ENCODE measurements at places on chromosomes 12 and 14.
A peak's percentile ranks its signal among the peaks of the same experiment; 100 is the strongest.

GRCh38 chr12:114684870-114685273, 897 bp upstream of the TBX3 start:
- DNase-seq: no peak

DNA sequence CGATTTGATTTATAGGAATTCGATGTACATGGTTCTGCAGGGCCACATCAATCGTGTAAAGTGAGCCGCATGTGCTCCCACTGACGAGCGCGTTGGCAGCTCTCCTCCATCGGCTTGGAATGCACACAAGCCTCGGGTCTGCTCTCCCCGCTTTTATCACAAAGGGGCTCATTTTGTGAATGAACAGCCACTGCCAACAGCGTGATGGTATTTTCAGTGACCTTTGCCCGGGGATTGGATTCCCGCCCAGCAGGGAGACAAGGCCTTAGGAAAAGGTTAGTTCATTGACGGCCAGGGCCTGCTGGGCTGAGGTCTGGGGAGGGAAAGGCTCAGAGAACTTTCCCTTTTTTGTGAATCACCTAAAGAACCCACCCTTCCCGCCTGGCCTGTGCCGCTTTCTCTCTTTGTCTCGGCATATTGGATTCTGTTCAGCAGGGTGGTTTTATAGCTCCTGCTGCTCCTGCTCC, 232.1 kb downstream of the MSRB3 start:
- DNase-seq: no peak

DNA sequence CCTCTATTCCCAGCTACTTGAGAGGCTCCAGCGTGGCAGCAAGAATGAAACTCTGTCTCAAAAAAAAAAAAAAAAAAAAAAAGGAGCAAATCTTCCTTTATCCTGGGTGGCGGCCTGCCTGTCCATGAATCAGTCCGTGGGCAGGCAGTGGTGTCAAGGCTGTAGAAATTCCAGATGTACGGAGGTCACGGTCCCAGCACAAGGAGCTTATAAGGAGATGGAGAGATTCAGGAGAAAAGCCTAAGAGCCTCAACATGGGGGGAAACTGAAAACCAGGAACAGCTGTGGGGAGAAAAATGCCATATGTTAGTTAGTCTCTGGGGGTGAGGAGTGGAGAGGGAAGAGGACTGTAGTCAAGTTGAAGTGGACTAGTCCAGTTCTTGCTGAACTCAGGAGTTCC, 130.5 kb upstream of the CRY1 start:
- no peak for DNase-seq

DNA sequence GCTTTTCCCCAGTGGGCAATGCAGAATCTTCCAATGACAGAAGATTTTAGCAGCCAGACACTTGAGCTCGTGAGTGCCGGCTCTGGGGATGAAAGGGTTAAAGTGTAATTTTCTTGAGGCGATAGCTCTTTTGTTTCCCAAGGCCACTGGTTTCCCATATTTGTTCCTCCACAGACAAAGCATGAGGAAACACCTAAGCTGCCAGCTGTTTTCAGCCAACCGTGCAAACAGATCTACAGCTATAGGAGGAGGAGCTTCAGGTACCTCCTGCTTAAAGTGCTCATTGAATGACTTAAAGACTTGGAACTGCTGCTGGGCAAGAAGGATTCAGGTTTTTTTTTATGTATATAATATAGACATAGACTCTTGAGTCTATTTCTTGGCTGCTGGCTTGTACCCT, 1311.5 kb downstream of the TMEM121 start:
- no peak for DNase-seq

- no peak for DNase-seq
These were observed 183.8 kb downstream of the CCDC59 start for GRCh38 chr12:82174383-82174782.

DNA sequence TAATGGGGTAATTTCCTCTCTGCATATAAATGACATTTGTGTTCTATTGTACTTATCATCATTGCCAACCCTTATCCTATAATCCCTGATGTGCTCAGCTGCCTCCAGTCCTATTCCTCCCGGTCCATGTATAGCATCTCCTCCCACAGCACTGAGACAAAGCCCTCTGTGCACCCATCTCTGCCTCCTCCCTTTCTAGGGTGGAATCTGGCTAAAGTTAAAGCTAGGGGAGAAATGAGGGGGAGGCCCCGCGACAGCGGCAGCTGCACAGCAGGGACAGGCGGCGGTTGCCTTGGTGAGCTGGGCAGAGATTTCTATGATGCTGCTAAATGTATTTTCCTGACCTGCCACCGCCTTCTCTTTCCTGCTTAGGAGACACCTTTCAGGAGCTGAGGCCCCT, 12.8 kb upstream of the ZDHHC22 start:
- no peak for DNase-seq

- DNase-seq: no peak
These were observed 191.4 kb downstream of the KTN1 start for GRCh38 chr14:55771242-55771981.

DNA sequence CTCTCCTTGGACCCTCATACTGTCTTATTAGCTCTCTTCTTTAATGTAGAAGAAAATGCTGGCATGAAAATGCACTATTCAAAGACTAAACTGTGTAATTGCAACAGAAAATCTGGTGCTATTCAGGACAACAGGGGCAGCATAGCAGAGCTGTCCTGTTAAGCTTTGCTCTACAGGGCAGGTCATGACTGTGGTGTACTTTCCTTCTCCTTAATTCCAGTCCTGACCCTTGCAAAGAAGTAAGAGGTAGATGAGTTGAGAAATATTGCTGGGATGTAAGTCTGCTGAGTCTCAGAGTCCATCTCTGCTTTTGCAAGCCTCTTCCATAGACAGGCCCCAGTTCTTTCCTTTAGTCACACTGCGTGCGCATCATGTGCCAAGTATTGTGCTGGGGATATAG, 52.6 kb upstream of the STK38L start:
- DNase-seq: no peak

- DNase-seq: no peak
These were observed 39.2 kb upstream of the AMN1 start for GRCh38 chr12:31768046-31768445.

GRCh38 chr12:54017027-54017788, 8.4 kb downstream of the HOXC8 start:
- peak; percentile 38 for DNase-seq

DNA sequence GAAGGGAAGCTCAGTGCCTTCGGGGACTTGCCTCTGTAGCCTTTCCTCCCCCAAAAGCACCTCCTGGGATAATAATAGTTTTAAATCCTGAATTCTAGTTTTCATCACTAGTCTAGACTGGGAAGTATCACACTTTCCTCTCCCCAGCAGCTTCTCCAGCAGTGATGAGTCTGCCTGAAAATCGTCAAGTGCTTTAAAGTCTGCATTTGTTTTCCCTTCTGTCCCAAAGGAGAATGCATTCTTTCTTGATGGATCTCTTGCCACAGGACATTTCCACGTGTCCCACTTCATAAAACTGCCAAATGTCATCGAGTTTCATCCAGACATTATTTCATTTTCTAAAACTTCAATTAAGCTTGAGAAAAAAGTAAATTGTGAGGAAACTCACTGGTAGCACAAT, 15.0 kb downstream of the CSRP2 start:
- DNase-seq: no peak

DNA sequence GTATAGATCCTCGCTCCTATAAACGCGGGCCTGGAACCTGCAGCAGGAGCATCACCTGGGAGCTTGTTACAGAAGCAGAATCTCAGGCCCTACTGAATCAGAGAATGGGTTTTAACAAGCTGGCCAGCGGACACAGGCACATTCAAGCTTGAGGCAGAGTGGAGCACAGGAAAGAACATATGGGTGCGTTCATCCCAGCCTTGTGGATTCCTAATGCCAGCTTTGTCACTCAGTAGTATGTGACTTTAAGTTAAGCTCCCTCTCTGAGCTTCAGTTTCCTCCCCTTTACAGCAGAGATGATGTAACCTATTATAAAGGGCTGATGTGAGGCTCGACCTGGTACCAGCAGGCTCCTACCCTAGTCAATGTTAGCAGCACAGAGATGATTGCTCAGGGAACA, 204.9 kb downstream of the ZFP36L1 start:
- no peak for DNase-seq

DNA sequence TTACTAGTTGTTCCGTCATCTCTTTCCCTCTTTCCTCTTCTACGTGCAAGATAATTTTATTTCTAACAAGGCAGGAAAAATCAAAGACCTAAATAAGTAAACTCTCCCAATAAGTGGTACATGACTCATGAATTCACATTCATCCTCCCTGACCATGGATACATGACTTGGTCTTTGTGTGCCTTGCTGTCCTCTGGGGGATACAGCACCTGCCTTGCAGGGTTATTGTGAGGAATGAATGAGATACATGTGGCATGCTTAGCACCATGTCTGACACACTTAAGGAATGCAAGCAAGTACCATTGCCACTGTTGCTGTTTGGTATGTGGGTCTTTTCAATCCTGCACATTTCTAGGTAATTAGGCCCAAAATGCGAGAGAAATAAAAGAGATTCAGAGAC, 208.4 kb downstream of the DPF3 start:
- DNase-seq: no peak

GRCh38 chr14:105346876-105347586, 32.5 kb downstream of the PACS2 start:
- DNase-seq: no peak

DNA sequence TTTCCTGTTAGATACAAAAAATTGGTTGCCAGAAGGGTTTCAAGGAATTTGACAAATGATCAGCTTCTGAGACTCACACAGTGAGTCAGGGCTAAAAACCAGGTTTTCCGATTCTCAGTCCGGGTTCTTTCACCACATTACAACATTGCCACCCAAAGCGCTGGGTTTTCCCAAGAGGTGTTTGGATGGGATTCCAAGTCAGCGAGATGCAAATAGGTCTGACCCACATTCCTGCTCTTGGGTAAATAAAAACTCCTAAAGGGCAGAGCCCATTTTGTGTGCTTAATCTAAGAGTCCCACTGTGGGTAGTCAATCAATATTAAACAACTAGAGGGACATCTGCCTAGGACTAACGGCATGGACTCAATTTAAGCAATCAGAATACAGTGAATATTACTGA, 5.4 kb upstream of the RIC8B start:
- DNase-seq: no peak

- no peak for DNase-seq
These were observed 82.1 kb upstream of the TRAF3 start for GRCh38 chr14:102695167-102695555.

DNA sequence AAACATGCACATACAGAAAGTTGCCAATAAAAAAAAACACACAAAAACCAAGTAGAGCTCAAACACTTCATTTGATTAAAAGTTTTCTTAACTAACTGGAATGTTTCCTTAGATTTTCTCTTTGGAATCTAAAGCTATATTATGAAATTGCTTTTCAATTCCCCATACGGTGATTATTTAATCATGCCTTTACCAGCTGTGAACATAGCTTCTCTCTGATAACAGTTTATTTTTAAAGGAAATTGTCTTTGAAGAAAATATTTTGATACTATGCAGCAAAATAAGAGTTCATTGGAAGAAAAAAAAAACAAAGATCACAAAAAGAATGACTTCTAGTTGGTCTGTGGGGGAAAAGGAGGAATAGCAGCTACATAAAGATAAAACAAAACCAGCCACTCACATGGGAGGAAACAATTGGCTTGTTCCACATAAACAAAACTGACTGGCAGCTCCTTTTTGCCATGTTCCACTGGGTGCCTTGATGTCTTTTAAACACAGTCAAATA, 71.4 kb downstream of the BMP4 start:
- no peak for DNase-seq

- DNase-seq: no peak
These were observed 2.4 kb upstream of the A2M start for GRCh38 chr12:9118158-9118557.

- no peak for DNase-seq
These were observed 16.4 kb downstream of the ACVRL1 start for GRCh38 chr12:51923506-51924365.

- DNase-seq: peak; percentile 75
These were observed 3.8 kb downstream of the CCDC88C start for GRCh38 chr14:91413547-91414474.

GRCh38 chr12:97984974-97985580, 522.5 kb downstream of the RMST start:
- no peak for DNase-seq

DNA sequence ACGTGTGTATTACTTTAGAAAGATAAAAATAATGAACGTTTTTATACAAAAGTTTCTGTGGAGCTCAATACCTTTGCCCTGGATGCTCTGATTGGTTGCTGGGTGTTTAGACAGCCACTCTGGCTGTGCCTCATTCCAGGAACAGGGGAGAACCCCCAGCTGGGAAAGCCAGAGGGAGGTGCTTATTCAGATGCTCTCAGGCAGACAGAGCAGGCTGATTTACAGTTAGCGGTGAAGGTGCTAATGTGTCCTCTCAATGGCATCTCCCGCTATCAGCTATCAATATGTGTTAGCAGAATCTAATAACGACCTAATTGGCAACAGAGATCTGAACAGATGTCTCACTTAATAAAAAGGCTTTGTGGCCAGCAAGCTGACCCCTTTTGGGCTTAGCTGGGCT, 402.3 kb downstream of the NUAK1 start:
- no peak for DNase-seq

GRCh38 chr12:32454075-32454474, 54.7 kb downstream of the FGD4 start:
- DNase-seq: no peak

DNA sequence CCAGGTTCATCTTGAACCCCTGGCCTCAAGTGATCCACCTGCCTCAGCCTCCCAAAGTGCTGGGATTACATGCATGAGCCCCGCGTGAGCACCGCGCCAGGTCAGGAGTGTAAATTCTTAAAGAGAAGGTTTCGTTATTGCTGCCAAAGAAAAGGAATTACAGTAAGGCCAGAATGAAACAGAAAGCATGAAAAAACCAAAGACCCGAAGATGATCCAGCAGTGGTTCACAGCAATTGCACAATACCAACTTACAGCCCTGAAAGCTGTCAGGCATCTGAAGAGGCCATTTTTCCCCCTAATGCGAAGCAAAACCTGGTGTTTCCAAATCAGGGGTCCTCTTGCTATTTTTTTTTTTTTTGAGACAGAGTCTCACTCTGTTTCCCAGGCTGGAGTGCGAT, 10.3 kb downstream of the RBM23 start:
- no peak for DNase-seq

- peak; percentile 42 for DNase-seq
These were observed 75.3 kb upstream of the FAR2 start for GRCh38 chr12:29073631-29074239.

GRCh38 chr14:49982082-49982481, 89.2 kb downstream of the ARF6 start:
- DNase-seq: no peak

- DNase-seq: no peak
These were observed 257.5 kb downstream of the MSRB3 start for GRCh38 chr12:65535946-65536345.

GRCh38 chr12:64825143-64826021, 935 bp downstream of the TBC1D30 start:
- DNase-seq: peak; percentile 61
